ENCODE measurements at places on chromosomes 1 and 21.

GRCh38 chr1:203078478-203078877 is 7.3 kb downstream of the MYOG start:
- no peak for DNase-seq

- DNase-seq: no peak
These were observed 8.2 kb upstream of the CREG1 start for GRCh38 chr1:167561753-167562152.

DNA sequence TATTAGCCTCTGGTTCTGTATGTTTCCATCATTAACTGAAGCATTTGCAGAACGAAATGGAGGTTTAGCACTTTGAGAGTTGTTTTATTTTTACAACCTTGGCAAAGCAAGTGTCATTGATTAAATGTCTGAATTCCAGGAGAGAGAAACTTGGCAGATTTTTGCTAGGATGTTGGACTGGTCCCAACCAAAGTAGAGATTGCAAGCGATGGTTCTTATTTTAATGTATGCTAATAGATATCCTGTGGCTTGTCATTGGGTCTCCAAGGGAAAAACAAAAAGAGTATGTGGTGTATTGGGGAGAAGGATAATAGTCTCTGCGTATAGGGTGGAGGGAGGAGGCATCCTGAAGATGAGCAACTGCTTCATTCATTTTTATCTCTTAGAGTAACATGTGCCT is 457.2 kb upstream of the RUNX1 start:
- DNase-seq: peak; percentile 76

- DNase-seq: no peak
These were observed 12.9 kb upstream of the RNU1-4 start for GRCh38 chr1:16727190-16728111.

GRCh38 chr1:205032508-205032907 is 10.5 kb upstream of the CNTN2 start:
- no peak for DNase-seq

DNA sequence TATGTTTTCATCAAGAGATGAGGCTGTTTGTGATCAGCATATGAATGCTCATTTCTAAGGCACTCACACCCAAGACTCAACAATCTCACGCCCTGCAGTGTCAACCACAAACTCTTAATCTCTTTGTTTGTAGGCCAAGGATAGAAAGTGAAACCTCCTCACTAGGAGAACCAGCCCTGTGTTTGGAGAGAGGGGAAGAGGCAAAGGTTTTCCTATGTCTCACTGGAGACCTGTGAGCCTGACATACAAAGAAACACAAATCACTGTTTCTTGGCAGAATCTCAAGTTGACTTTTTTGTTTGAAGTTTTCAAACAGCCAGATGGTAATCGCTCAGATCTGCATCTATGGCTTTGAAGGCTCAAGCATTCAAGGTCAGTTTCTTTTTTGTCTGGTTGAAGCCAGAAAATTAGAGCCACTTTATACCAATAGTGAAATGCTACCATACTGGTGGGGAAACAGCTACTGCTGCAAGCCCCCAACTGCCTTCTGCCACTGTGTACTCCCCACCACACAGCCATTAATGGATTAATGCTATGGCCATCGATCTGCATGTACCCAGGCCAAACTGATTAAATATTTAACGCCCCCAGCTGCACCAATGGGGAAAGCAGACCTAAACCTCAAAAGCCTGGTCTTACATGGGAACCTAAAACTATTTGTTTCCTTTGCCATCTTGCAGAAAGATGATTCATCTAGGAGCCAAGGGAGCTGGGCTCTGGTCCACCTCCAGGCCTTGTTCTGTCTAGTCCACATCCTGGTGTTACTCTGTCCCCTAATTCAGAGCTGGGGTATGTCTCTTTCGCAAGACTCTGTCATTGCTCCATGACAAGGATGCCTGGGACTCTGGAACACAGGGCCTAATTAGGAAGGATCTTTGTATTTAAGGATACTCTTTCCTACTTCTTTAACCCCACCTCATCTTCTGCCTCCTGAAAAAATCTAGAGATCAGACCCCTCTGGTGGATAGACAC is 16.3 kb downstream of the PDZK1 start:
- DNase-seq: peak; percentile 46

DNA sequence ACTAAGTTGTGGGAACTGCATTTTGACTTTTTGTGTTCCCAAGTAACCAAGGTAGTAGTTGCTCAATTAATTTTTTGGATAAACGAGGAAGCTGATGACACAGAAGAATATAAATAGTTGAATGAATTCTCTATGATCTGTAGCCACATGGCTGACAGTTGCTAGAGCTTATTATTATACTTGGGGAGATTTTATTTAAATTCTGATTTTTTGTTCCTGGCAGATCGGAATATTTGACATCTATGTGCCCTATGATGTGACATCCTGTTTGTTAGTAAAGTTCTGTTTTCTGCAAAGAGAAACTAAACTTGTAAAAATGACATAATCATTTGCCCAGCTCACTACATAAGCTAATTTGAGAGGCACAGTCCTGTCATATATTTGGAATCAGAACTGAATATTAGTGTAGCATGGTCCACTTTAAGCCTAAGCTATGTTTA is 9.7 kb upstream of the LYST start:
- DNase-seq: no peak

GRCh38 chr1:60283690-60284089 is 210.1 kb upstream of the C1orf87 start:
- DNase-seq: no peak

GRCh38 chr21:21712748-21713520 is 714.7 kb downstream of the NCAM2 start:
- peak; percentile 69 for DNase-seq

DNA sequence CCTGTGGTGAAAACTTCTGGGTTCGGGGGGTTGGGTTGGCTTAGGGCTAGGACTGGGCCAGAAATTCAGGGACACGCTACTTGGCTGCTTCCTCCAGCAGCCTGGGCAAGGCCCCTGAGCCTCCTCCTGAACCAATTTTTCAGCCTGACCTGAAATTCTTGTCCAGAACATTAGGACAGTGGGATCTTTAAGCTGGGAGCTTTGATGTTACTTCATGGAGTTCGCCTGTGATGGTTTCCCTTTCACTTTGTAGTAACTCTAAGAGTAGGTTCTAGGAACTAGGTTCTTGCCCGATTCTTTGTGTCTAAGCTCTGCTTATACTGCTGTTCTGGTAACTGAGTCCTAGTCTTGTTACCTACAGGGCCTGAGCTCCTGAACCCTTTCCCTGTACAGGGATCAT is 75.3 kb downstream of the S1PR1 start:
- no peak for DNase-seq

DNA sequence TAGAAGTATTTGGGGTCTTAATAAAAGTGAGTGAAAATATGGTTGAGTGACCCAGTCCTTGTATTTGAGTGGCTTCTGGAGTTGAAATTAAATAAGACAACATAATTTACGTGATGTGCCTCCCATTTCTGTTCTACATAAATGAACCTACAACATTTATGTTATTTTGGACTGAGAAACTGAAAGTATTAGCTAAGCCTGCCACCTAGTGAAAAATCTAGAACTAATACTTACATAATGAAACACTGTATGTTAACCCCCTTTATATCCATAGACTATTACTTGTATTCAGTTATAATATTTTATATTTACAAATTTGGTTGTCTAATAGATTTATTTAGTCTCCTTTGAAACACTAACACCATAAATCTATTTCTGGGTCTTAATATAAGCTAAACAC is 298.9 kb downstream of the KCNT2 start:
- DNase-seq: peak; percentile 17

DNA sequence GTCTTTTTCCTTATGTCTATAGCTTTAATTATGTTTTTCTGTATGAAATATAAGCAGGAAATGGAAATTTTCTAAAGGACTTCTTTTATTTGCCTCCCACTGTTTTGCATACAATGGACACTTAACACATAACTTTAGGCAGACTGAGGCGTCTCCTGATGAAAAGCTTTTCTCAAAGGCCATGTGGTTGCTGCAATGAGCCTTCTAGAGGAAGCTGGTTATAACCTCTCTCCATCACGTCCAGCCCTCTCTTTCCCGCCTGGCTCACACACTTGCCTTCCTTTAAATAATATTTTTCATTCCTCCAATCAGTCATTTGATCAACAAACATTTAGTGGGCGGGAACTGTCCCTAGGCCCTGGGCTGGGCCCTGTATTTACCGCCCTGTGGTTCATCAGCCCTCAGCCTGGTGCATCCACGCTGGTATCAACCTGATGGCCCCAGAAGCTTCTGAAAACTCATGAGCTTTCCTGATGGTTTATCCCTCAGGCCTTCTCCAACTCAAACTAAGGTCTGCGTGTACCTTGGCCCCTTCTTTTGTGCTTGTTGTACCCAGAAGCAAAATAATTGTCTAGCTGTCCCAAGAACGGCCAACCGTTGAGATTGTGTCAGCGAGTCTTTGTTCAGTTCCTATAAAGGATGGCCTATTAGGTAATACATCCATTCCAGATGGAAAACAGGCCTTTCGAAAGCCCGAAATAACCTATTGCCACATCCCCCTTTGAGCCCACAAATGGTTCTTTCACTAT is 75.3 kb upstream of the LYST start:
- no peak for DNase-seq

DNA sequence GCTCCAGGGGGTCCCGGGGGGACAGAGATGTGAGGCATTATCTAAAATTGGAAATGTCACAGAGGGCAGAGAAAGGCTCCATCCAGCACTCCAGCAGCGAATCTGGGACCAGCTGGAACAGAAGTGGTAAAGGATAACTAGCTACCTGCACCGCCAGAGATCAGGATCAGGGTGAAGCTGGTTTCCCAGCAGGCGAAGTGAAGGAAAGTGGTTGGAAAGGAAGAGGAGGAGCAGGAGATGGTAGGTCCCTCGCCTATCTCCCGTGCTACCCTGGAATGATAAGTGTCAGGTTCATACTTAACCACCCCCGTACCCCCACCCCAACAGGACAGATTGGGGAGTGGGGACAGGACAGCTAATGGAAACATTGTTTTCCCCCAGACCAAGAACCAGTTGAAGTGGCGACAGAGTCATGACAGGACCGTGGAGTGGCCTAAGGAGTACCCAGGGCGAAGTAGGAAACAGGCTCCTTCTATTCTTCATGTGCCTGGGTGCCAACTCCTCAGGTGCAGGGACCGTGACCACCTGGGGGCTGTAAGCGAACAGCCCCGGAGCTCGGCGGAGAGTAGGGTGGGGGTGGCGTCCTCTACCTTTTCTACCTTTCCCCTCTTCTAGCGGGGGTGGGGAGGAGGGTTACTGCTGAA is 717 bp downstream of the B4GALT3 start:
- DNase-seq: no peak

- DNase-seq: no peak
These were observed 410.6 kb upstream of the NR5A2 start for GRCh38 chr1:199616947-199617346.

DNA sequence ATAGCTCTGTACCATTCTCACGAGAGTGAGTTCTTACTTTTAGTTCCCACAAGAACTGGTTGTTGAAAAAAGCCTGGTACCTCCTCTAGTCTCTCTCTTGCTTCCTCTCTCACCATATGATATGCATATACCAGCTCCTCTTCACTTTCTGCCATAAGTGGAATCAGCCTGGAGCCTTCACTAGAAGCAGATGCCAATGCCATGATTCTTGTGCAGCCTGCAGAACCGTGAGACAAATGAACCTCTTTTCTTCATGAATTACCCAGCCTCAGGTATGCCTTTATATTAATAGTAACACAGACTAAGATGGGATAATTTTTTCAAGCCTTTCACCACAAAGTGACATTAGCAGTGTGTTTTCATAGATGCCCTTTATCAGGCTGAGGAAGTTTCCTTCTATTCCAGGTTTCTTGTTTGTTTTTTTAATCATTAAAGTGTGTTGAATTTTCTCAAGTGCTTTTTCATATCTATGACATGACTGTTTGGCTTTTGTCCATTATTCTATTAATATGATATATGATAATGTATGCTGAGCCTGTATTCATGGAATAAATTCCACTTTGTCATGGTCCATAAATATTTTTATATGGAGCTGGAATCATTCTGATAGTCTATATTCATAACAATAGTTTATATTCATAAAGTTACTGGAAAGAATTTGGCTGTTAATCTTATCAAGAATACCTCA is 40.7 kb upstream of the C1orf185 start:
- DNase-seq: no peak

DNA sequence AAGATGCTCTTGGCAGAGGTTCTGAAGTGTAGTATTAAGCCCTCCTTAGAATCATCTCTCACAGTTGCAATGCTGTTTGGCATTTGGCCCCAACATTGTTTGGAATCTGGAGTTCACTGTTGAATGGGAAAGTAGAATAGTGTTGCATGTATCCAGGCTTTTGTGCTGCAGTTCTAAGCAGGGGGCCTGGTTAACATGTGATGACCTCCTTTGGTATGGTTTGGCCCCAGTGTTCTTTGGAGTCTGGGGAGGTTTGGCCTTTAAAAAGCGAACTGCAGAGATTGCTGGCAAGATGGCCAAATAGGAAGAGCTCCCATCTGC is 61.8 kb upstream of the PLD5 start:
- no peak for DNase-seq

DNA sequence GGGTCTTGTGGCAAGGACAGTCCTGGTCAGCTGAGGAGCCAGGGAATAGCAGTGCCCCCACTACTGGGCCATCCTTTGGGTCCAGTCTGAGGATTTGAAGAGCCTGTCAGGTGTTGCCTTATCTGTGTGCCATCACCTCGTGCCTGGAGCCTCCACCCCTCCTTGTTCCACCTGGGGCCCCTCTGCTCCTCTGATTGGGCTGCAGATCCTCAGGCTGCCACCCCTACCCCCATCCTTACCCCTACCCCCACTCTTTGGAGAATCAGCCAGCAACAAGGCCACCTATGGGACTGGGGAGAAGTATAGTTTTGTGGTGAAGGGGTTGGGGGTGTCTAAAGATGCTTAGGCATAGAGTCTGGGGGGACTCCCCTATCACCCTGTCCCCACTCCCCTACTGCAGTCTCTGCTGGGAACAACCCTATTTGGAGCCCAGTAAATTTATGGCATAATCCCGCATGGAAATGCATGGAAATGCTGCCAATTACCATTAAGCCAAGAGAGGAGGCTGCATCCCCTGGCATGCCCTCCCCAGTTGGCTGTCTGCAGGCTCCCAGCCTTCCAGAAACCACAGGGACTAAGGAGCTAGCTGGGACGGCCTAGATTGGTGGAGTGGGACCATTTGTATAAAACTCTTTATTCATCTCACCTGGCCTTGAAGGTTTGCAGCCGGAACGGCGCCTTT is 142.7 kb upstream of the CSF3R start:
- no peak for DNase-seq

GRCh38 chr1:15501208-15502032 is 22.6 kb downstream of the CASP9 start:
- peak; percentile 5 for DNase-seq

DNA sequence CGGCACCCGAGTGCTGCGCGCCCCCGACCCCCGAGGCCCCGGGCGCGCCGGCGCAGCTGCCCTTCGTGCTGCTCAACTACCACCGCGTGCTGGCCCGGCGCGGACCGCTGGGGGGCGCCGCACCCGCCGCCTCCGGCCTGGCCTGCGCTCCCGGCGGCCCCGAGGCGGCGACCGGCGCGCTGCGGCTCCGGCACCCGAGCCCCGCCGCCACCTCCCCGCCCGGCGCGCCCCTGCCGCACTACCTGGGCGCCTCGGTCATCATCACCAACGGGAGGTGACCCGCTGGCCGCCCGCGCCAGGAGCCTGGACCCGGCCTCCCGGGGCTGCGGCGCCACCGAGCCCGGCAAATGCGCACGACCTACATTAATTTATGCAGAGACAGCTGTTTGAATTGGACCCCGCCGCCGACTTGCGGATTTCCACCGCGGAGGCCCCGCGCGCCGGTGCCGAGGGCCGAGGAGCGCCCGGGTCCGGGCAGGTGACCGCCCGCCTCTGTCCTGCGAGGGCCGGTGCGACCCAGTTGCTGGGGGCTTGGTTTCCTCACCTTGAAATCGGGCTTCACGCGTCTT is 49.0 kb downstream of the SIM2 start:
- DNase-seq: no peak

Data from fibroblast of skin of left quadriceps (primary cell).